Iris pigment epithelial cell (primary cell): ENCODE measurements at places on chromosomes 4 and X.

DNA sequence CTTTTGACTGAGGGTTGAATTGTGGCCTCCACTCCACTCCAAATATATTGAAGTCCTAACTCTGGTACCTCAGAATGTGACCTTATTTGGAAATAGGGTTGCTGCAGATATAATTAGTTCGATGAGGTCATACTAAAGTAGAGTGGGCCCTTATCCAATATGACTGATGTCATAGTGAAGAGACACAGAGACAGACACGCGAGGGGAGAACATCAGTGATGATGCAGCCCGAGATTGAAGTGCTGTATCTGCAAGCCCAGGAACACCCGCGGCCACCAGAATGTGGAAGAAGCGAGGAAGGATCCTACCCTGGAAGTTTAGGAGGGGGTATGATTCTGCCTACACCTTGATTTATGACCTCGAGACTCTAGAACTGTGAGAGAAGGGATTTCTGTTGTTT is 279.0 kb downstream of the ANKRD50 start:
- peak; percentile 50 for DNase-seq

DNA sequence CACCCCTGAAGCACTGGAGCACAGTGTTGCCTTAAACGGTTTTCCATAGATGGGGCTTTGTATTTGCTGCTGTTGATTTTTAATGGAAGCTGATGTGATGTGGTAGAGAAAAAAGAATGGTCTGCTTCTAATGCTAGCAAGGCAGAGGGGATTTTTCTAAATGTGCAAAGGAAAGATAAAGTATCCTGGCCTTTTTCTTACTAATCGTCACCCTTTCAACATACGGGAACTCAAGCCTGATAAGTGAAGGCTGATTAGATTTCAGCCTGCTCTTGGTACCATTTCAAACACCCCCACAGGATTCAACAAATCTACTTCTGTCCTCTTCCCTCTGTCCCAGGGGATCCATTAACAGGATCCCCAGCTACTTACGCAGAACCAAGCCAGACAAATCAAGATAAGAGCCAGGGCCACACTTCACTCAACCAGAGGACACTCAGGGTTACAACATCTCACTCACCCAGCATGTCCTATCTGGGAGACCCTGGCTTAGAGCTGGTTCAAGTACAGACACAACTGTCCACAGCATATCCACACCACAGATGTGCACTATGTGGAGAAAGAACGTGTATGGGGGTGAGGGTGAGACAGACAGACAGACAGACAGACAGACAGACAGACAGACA is 180.0 kb downstream of the SH3KBP1 start:
- DNase-seq = no peak

- no peak for DNase-seq
Measured at GRCh38 chr4:1239141-1239949, 9.6 kb downstream of the CTBP1 start.

- DNase-seq = peak; percentile 65
Measured at GRCh38 chrX:44874420-44875184, 1.6 kb downstream of the KDM6A start.

GRCh38 chr4:90960433-90960832 is 833.2 kb downstream of the CCSER1 start:
- no peak for DNase-seq

DNA sequence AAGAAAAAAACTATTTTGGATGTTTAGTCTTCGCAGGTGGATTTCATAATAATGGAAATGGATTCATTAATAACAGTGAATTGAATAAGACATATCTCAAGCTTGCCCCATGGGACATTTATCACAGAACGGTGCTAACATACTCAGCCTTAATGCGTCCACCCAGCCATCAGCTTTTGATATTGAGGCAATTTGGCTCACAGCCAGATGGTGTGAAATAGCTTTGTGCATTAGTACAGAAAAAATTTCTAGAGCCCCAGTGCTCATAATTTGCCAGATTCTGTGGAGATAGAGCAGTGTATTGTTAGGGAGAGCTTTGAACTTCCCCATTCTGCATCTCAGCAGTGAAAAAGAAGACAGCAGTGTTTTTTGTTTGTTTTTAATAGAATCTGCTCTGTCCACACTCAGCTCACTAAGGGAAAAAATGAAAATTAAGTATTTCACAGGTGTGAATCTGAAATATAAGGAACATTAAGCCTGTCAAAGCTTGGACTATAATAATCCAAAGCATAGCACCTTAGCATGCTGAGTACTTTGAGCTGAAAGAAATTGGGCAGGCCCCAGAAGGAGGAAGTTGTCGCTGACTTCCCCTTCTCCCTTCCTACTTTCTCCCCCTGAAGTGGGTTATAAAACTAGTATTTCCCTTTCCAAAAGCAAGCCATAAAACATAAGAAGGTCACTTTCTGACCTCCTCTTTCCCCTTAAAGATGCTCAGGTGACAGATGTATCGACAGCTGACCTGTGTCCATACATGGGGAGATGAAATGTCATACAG is 295.8 kb downstream of the MAGEB5 start:
- DNase-seq = no peak

DNA sequence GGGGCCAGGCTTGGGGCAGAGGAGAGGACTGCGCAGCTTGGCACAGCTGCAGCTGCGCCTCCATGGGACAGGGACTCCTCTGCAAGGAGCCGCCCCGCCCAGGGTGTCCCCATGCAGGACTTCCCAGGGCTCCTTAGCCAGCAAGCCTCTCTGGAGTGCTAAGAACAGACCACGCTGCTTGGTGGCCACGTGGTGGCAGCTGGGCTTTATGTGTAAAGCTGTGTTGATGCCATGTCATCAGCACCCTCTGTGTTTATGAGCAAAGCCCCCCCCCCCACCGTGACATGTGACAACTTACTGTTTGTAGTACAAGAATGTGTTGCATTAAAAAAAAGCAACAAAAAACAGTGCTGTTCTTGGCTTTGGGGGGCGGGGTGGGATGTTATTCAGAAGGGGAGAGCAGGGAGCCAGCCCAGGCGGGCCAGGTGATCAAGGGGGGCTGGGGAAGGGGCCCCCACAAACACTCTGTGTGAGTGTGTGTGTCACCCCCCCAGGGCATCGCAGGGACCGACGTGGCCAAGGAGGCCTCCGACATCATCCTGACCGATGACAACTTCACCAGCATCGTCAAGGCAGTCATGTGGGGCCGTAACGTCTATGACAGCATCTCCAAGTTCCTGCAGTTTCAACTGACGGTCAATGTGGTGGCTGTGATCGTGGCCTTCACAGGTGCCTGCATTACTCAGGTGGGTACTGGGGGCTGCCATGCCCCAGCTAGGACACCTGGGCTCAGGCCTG is 40.3 kb downstream of the ATP2B3 start:
- no peak for DNase-seq

DNA sequence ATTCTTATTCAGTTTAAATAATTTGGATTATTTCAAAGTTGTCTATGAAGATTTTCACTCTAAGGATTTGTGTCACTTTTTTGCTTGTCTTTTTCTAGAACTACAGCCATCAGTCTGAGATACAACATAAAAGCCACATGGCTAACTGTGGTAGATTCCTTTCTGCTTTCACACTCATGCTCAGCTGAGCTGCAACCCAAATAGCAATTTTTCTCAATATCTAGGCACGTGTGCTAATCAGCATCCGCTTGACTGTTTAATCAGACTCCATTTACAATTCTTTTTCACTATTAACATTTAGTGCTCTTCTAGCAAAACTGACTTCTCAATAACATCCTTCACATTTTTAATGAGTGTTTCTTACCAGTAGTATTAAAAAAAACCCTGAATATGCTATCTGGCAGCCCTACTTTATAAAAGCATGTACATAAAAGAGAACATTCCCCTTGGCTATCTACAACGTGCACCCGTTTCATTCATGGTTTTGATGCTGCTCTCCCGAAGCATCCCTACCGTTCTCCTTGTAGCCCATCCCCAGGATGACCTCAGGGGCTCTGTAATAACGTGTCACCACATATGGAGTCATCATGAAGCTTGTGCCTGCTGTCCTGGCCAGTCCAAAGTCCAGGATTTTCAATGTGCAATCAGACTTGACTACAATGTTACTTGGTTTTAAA is 259.2 kb downstream of the MAPK10 start:
- no peak for DNase-seq

DNA sequence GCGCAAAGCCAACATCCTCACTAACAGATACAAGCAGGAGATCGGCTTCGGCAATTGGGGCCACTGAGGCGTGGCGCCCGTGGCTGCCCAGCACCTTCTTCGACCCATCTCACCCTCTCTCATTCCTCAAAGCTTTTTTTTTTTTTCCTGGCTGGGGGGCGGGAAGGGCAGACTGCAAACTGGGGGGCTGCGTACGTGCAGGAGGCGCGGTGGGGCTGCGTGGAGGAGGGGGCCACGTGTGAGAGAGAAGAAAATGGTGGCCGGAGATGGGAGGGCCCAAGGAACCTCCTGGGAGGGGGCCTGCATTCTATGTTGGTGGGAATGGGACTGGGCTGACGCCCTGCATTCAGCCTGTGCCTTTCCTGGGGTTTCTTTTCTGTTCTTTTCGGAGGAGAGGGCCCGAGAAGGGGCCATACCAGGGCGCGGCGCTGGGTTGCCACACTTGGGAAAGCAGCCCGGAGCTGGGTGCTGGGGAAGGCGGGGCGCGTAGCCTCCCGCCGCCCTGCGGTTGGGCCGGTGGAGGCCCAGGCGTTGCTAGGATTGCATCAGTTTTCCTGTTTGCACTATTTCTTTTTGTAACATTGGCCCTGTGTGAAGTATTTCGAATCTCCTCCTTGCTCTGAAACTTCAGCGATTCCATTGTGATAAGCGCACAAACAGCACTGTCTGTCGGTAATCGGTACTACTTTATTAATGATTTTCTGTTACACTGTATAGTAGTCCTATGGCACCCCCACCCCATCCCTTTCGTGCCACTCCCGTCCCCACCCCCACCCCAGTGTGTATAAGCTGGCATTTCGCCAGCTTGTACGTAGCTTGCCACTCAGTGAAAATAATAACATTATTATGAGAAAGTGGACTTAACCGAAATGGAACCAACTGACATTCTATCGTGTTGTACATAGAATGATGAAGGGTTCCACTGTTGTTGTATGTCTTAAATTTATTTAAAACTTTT is 4.5 kb downstream of the MID1IP1 start:
- DNase-seq = peak; percentile 80

GRCh38 chr4:187141101-187141500 is 417.4 kb upstream of the FAT1 start:
- DNase-seq = no peak

DNA sequence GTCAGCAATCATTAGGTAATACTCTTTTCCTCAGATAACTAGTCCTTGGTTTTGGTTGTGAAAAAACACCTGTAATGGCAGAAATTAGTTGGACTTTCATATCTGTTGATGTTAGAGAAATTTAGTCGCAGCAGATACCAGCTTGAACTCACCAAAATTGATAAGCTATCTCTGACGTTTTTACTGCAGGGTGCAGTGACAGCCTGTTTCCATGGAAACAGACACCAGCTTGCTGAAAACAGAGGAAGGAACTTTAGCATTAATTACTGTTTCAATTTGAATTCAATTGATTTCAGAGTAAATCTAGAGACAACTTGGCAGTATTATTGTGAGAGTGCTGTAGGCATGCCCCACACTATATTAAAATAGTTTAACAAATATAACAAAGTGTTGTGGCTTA is 246.5 kb downstream of the PPP1R2C start:
- DNase-seq = no peak

GRCh38 chr4:156829201-156829873 is 142.3 kb downstream of the PDGFC start:
- peak; percentile 69 for DNase-seq

DNA sequence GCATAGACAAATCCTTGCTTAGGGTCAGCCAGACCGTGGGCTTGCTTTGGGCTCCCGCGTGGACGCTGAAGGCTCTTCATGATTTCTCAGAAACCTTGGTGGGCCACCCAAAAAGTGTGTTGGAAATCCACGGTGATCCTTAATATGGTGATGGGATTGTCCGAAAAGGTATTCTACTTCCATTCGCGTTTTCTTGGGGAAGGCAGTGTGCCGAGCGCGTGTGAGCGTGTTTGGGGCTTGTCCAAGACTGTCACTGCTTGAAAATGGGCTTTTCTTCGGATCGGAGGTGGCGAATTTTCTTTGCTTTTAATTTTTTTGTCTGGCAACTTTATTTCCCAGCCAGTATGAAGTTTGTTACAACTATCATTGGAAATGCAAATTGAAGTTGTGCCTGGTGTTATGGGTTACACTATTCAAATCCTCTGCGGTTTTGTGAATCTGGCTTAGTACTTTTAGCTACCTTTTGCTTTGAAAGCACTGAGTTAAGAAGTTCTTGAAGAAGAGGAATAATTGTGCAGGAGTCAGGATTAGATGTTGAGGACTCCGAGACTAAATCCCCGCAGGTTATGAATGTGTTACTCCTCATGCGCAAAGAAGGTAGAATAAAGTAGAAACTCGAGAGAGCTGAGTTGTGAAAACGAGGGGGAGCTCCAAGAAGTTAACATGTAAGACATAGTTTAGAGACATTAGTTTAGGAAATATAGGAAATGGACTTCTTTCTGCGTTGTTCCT is 3.2 kb downstream of the SPRY1 start:
- DNase-seq = peak; percentile 48

DNA sequence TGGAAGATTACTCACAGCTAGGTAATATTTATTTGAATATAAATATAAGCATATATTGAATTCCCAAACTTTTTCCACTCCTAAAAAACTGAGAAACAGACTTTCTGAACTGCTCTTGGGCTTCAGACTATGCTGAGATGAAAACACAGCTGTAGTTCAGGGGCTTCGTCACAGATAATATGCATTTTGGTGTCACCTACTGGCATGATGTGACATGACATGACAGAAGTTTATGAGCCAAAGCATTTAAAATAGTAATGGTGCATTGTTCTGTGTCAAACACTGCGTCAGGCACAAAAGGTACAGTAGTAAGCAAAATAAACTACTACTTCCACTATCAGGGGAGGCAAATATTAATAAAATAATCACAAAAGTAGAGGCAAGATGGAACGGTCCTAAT is 171.3 kb downstream of the BTC start:
- DNase-seq = peak; percentile 76
